Cardiac ventricle fibroblast (primary cell): ENCODE measurements at places on chromosomes 12 and 14. TPM values are rescaled to one million over a fixed set of nuclear protein-coding genes. Genes with fewer than 3 reads are reported as not detected.

Gene DNAH10
- total RNA-seq, result 0.19 and 0.24 TPM in 2 replicates

Gene GDF3
- total RNA-seq, result not detected in 2 replicates

Gene INSM2
- not detected in 2 replicates for total RNA-seq

Gene STAC3
- 0.20 and 3.1 TPM in 2 replicates for total RNA-seq

Gene PZP
- total RNA-seq, result not detected in 2 replicates

Gene HPD
- 15.6 and 20.1 TPM in 2 replicates for total RNA-seq

Gene WNT1
- total RNA-seq, result not detected in 2 replicates
